ENCODE measurements at places on chromosomes 7 and 10. TPM values are rescaled to one million over a fixed set of nuclear protein-coding genes. Genes with fewer than 3 reads are reported as not detected.

The VIPR2 gene
- total RNA-seq, result 19.8 TPM

- DNase-seq, result no peak
Measured at GRCh38 chr10:115801992-115802391, 471.0 kb downstream of the GFRA1 start.

GRCh38 chr10:103225939-103226338 lies 19.7 kb upstream of the RPEL1 start:
- DNase-seq, result no peak

GRCh38 chr10:604716-605631 lies 84.5 kb downstream of the DIP2C start:
- DNase-seq, result peak; percentile 18

DNA sequence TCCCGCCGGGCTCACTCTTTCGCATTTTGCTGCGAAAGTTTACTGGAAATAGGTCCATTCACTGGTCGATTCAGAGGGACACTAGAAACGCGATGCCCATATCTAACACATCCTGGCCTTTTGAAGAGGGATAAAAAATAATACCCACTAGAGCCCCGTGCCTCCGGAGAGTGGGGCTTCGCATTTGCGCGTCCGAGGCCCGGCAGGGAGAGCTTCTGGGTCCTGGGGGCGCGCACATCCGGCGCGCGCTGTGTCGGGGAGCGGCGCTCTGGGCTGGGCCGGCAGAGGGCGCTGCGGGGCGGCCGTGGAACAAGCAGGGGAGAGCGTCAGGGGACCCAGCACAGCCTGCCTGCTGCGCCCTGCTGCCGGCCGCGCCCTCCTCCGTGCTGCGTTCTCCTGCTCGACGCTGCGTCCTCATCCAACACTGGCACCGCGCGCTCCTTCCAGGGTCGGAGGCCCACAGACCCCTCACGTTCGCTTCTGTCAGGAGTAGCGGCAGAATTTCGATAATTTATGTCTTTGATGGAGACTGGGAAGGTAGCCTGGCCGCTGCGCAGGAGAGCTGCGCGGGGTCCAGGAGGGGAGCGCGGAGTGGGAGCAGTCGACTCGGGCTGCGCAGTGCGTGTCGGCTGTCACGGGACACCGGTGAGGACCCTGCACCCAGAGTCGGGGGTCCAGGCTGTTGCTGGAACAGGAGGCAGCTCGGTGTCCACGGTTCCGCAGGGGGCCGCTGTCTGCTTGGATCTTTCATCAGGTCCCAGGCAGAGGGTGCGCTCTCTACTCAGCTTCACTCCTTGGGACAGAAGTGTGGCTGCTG lies 41.5 kb upstream of the ZNF32 start:
- DNase-seq, result peak; percentile 90

DNA sequence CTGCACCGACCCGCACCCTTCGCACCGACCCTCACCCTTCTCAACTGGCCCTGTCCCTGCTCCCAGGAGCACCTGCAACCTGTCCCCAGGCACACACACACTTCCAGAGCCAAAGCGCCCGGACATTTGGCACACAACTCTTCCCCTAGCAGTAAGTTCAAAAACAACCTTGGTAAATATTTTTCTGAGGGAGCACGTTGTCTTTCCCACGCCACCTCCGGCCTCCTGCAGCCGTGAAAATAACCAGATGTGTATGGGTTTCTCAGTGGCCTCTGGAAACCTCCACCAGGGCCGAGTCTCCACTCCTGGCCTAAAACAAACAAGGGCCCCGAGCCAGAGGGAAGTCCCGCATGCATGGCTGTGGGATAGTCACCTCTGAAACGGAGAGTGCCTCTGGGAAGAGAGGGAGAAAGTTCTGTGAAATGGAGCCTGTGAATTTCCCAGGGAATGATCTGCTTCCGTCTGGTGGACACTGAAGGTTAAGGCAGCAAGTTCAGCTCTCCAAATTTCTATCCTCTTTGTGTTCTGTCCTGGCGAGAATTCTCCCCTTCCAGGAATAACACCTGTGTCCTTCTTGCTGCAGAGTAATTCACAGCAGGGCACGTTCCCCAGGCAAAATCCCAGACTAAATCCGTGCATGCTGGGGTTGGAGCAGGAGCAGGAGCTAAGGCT lies 15.8 kb downstream of the PODXL start:
- no peak for DNase-seq

DNA sequence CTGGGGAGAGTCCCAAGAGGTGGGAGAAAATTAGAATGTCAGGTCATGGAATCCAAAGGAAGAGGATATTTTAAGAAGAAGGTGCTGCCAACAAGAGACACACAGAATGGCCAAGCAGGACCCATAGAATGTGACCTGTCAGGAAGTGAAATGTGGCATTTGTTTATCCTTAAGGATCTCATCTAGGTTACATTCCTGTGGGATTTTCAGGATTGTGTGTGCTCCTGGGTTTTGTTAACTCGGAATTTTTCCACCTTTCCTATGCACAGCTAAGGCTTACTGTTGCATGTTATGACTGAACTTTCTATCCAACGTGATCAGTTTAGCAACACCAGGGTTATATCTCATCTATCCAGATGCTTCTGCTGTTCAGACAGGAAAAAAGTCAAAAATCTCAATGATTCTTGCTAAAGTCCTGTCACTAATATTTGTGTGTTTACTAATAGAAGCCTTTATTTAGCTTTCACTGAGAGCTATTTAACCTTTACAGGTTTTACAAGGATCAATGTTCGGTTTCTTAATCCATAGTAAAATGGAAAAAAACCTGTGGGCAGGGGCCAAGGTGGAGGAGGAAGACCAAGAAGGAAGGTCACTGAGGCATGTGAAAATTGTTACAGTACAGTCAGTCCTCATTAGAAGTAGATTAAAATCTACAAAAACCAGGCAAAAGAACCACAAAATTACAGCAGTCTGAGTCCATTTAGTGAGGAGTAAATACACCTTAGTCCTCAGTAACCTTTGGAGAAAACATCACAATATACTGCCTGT lies 437.8 kb upstream of the NPVF start:
- no peak for DNase-seq
